ENCODE measurements at places on chromosomes 4 and X.

GRCh38 chr4:138409670-138410069 lies 167.5 kb upstream of the SLC7A11 start:
- no peak for DNase-seq

DNA sequence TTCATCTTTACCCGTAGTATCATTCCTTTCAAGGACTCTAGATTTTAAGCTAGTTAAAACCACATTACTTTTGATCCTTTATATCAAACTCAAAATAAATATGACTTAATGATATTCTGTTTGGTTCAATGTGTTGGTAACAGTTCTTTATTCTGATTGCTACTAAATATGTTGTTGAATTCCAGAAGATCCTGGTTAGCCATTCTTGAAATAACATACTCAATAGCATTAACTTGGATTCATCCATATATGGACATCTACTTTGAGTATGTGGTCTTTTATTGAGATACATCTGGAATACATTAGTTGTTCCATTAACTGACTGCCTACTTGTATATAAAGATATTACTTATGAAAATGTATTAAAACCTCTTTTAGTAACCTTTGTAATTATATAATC lies 27.5 kb upstream of the PCDH18 start:
- DNase-seq, result no peak

GRCh38 chrX:69387567-69388487 lies 116.3 kb upstream of the NALF2 start:
- DNase-seq, result no peak

- DNase-seq, result no peak
Observed at GRCh38 chrX:69226459-69227158, 61.4 kb upstream of the PJA1 start.

DNA sequence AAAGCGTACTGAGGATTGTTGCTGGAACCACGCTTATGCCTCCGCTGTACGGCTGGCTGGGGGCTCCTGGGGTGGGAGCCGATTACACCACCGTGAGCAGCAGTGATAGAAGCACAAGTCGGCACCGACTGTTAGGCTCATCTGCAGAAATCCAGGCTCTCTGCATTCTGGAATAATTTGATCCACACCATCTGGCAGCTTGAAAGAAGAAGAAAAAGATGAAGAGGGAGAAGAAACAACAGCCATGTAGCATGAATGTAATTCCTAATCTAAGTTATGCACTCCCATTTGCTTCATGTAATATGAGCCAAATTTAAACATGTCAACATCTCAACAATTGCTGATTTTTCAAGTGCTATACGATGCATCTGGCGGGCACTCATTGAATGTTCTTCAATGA lies 84.6 kb upstream of the DHX15 start:
- DNase-seq, result no peak

DNA sequence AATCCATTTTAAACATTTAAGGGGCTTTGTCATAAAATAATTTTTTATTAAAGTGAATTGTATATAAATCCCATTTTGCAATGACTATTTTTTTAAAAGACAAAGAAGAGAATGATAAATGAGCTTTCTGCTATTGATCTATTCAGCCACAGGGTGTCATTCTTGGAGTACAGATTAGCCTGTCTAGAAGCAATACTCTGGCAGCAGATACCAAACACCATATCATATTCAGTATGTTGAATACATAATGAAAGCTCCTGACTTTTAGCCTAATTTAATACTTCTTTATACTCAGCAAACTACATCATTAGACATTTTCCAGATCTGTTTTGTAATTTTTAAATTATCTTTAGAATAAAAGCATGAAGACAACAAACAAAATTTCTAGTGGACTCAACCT lies 496.3 kb downstream of the PDGFC start:
- DNase-seq, result no peak

DNA sequence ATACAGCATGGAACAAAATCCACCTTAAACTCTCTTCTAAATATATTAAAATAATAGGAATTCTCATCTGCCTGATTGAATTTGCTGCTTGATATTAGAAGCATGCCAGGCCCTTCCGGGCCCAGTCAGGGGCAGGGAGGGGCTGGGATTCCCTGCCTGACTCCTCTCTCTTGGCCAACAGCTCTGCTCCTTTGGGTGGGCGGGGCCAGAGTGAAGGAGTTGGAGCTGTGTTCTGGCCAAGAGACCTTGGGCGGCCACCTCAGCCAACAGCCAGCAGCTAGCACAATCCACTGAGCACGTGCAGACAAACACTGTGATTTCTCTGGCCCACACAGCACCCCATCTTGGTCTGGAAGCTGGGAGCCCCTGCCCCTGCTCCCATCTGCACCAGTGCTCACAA lies 140.3 kb downstream of the PJA1 start:
- DNase-seq, result no peak

GRCh38 chr4:147361726-147362125 lies 119.2 kb upstream of the EDNRA start:
- DNase-seq, result no peak

Measured in stimulated activated CD4-positive, alpha-beta T cell treated with anti-CD3 and anti-CD28 coated beads, Interleukin-12 subunit alpha, Interleukin-12 subunit beta, amount 100 ng/mL, for 24 hours (primary cell).